Jurkat, Clone E6-1 (cell line): ENCODE measurements at places on chromosomes 3 and 15.

- no peak for DNase-seq
Observed at GRCh38 chr3:39344746-39345344, 15.3 kb downstream of the CCR8 start.

DNA sequence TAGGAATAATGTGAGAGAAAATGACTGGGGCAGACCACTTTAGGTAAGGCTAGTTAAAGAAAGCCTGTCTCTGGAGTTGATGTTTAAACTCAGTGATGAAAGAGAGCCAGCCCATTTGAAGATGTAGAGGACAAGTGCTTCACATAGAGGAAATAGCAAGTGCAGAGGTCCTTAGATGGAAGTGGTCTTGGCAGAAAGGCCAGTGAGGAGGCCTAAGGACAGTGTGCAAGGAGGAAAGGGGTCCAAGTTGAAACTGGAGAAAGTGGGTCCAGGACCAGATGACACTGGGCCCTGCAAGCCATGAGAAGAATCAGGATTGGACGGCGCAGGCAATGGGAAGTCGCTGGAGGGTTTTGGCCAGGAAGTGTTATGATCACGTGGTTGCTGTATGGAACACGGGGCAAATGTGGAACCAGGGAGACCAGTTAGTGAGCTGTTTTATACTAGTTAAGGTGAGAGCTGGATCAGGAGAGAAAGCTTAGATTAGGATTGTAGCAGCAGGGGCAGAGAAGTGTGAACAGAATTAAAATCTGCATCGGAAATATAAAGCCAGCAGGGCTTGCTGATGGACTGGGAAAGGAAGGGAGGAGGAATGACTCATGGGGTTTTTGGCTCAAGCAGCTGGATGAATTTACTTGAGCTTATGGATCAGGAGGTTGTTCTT is 48.0 kb upstream of the SCAANT1 start:
- no peak for DNase-seq

GRCh38 chr3:16071206-16071605 is 103.3 kb upstream of the GALNT15 start:
- DNase-seq = no peak

DNA sequence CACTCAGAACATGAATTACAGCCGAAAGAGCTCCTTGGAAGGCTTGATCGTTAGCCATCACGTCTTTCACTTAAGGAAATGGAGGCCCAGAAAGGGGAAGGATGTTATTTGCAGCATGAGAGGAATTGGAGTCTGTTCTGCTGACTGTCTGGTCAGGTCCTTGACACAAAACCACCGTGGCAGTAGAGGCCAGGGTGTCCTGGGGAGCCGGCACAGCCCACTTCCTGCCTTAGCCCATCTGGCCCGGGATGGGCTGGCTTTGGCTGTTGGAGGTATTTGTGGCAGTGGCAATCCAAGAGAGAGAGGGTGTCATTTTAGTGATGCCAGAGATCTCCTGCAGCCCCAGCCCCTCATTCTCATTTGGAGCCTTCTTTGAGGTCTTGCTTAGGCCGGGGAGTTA is 37.4 kb downstream of the ST6GAL1 start:
- no peak for DNase-seq

- DNase-seq = no peak
Observed at GRCh38 chr3:185457376-185457775, 41.5 kb downstream of the TMEM41A start.

DNA sequence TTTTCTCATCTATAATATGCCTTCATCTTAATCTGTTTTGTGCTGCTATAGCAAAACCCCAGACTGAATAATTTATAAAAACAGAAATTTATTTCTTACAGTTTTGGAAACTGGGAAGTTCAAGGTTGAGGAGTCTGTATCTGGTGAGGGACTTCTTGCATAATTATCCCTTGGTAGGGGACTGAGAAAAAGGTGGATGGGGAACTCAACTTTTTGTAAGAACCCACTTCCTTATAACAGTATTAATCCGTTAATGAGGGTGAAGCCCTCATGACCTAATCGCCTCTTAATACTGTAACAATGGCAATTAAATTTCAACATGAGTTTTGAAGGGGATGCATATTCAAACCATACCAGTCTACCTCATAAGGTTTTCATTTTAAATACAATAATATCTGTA is 17.4 kb upstream of the MYH15 start:
- no peak for DNase-seq

DNA sequence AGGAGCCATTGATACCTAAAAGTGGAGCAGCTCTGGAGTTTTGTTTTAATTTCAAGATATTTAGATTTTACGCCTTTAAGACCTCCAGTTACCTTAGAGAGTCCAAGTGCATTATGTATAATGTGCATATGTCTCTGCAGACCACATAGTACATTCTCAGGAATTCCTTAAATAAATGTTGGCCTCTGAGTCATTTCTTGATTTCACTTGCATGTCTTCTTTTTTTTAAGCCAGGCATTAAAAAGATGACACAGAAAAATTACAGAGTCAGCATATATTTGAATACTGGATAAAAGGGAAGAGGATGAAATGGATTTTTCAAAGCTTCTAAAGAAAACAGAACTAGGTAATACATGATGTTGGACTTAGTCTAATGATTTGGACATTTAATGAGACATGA is 125.2 kb downstream of the TMCO5A start:
- DNase-seq = no peak

DNA sequence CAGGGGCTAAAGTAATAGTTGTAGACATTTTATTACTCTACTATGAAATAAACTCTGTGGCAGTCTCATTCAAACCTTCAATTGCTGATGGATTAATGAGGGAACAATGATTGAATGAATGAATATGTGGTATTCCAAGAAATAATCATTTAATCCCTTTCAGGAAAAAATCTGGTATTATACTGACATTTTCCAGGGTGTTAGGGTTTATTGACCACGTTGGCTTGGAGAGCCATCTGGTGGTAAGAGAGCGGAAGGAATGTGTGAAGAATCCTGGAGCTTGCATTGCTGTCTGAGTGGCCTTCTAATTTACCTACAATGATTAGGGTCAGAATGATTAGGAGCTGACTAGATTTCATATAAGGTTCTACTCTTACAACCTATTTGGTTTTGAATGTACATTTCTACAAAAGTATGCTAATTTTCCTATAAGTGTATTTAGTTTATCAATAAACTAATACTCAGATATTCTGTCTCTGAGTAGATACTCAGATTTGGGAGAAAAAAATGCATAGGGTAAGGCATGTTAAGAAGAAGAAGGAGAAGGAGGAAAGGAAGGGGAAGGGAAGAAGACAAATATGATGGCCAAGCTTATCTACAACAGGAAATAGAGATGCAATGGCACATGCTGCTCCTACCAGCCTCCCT is 249.9 kb downstream of the ROBO1 start:
- DNase-seq = peak; percentile 6

DNA sequence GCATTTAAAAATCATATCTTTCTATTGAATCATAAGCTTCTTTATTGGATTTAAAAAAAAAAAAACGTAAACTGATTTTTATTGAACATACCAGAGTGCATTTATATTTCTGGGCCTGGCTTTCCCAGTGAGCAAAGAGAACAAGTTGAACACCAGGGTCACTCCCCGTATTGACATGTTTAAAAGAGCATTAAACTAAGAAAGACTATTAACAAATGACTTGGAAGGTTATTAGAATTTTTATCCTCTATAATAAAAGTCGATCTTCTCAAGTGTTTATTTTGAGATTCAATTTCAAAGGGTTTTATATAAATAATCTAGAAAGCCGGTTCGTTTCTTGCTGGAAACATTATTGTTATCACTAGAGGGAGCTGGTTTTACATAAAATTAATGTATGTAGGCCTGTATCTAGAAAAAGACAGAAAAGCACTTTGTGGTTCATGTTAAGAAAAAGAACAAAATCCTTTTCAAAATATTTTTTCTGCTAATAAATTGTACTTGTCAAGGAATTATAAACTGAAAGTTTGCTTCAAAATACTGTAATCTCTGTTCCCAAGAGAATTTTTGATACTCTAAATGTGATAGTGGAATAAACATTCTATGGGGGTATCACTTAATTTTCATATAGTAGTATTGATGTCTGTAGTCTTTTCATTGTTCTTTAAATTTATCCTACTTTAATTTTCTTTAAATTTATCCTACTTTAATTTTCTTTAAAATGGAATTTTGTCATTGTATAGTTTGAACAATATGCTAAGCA is 321.8 kb upstream of the MME start:
- peak; percentile 16 for DNase-seq

- DNase-seq = peak; percentile 82
Observed at GRCh38 chr3:37902674-37903073, 41.0 kb downstream of the CTDSPL start.
